CD4-positive, alpha-beta memory T cell (primary cell): ENCODE measurements at places on chromosomes 5 and 9.

- H3K4me3 ChIP-seq, result no peak overlapping the region
- H3K27ac ChIP-seq, result no peak overlapping the region
- no peak for DNase-seq
- H3K27me3 ChIP-seq, result no peaks in the 10 kb centered on the region
Measured at GRCh38 chr9:129005336-129005997, 22.7 kb downstream of the SH3GLB2 start.

DNA sequence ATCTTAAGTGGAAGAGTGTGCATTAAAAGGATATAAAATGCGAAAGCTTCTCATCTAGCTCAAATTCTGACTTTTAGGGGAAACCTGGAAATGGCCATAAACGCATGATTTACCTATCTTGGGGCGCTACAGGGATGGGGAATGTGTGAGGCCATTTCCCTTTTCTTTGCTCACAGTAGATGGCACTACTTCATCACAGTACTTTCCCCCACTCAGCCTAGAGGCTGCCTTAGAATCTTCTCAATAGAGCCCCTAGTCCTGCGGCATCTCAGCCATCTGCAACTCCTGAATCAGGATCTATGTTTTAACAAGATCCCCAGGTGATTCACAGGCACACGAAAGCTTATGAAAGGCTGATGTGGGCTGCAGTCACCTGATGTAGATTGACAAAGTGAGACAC is 110.8 kb downstream of the LHFPL2 start:
- H3K27ac ChIP-seq, result no peak overlapping the region
- H3K27me3 ChIP-seq, result no peaks in the 10 kb centered on the region
- H3K4me3 ChIP-seq, result no peak overlapping the region
- no peaks in the 10 kb centered on the region for H3K4me1 ChIP-seq

GRCh38 chr5:53730943-53731342 is 170.5 kb downstream of the NDUFS4 start:
- no peaks in the 10 kb centered on the region for H3K4me1 ChIP-seq
- no peak overlapping the region for H3K4me3 ChIP-seq
- no peaks in the 10 kb centered on the region for H3K27me3 ChIP-seq
- H3K27ac ChIP-seq, result no peak overlapping the region
- H3K36me3 ChIP-seq, result no peaks in the 10 kb centered on the region

DNA sequence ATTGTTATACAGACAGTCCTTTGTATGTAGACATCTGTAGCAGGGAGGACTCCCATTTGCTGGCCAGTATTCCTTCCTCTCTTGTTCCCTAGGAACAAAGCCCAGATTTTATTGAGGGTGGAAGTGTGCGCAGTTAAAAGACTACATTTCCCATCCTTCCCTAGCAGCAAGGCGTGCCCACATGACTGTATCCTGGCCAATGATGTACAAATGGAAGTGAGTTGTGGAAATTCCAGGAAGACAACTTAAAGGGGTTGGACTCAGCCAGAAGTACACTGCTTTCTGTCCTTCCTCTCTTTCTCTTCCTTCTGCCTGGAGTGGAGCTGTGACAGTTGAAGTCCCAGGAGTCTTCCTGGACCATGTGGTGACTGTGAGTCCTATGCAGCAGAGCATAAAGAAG is 89.0 kb downstream of the HRH2 start:
- DNase-seq, result no peak
- no peak overlapping the region for H3K27ac ChIP-seq
- H3K4me1 ChIP-seq, result no peaks in the 10 kb centered on the region
- no peaks in the 10 kb centered on the region for H3K36me3 ChIP-seq
- H3K27me3 ChIP-seq, result no peaks in the 10 kb centered on the region

DNA sequence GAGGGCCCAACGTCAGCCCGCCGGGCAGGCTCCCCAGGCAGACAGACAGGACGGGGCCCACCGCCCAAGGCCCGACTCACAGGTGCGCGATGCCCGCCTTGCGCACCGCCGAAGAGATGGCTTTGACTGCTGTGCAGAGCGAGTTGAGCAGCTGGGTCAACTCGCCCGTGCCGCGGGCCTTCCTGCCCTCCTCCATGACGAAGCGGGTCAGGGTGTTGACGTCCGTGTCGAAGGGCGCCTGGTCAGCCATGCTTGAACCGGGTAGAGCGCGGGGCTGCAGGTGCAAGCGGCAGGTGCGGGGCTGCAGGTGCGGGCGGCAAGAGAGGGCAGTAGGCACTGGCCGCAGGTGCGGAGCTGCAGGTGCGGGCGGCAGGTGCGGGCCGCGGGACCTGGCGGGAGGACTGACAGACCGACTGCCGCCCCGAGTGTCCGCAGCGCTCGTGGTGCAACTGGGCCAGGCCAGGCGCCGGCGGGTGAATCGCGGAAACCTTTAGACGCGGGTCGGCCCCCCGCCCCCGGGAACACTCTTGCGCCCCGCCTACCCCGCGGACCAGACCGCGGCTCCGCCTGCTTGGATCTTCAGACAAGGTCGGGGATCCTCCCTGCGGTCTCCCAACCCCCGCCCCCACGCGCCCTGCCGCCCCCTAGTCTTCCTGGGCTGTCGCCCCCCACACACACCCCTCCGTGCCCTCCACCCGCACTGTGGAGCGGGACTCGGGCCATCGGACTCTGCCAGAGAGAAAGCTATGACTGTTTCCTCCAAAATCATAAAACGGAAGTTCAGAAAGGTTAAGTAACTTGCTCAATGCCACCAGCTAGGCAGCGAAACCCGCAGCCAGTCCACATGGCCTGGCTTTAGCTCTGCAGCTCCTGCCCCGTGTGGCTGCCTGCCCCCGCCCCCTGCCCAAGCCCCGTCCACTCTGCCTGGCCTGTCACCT is at the start of gene FBP1:
TSS of gene FBP1 (minus strand) at position 458 of the 938 bp plus-strand sequence. CDS start at position 250, 208 bp downstream.
- no peaks in the 10 kb centered on the region for H3K27me3 ChIP-seq
- peaks cover 11% of the 10 kb centered on the region for H3K4me1 ChIP-seq

DNA sequence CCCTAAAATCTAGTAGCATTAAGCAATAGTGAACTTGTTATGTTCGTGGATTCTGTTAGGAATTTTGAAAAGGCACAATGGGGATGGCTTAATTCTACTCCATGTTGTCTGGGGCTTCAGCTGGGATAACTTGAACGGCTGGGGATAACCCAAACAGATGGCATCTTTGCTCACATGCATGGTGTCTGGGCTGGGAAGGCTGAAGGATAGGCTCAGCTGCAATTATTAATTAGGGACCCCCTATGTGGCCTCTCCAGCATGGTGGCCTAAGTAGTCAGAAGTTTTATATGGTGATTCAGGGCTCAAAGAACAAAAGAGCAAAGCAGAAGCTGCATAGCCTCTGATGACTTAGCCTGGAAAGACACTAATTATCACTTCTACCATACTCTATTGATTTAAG is 551.1 kb downstream of the PSAT1 start:
- no peak overlapping the region for H3K27ac ChIP-seq
- H3K36me3 ChIP-seq, result no peaks in the 10 kb centered on the region
- no peaks in the 10 kb centered on the region for H3K27me3 ChIP-seq
- no peaks in the 10 kb centered on the region for H3K4me1 ChIP-seq
- H3K4me3 ChIP-seq, result no peak overlapping the region
